T-helper 2 cell treated with Interferon-gamma antibody and Interleukin-4, amounts not matched to agents 5 μg/mL and 100 μg/mL, for 36 hours (primary cell): ENCODE measurements at places on chromosomes 13 and 19.

DNA sequence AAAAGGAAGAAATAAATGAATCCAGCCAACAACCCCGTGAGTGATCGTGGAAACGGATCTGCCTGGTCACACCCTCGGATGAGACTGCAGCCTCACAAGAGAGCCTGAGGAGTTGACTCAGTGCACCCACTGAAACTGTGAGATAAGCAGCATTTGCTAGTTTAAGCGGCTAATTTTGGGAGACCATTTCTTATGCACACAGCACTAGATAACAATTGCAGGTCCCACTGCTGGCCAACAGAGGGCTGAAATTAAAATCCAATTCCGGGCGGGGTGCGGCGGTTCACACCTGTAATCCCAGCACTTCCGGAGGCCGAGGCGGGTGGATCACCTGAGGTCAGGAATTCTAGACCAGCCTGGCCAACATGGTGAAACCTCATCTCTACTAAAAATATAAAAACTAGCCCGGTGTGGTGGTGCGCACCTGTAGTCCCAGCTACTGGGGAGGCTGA, 3.6 kb downstream of the UQCR11 start:
- no peak for DNase-seq

DNA sequence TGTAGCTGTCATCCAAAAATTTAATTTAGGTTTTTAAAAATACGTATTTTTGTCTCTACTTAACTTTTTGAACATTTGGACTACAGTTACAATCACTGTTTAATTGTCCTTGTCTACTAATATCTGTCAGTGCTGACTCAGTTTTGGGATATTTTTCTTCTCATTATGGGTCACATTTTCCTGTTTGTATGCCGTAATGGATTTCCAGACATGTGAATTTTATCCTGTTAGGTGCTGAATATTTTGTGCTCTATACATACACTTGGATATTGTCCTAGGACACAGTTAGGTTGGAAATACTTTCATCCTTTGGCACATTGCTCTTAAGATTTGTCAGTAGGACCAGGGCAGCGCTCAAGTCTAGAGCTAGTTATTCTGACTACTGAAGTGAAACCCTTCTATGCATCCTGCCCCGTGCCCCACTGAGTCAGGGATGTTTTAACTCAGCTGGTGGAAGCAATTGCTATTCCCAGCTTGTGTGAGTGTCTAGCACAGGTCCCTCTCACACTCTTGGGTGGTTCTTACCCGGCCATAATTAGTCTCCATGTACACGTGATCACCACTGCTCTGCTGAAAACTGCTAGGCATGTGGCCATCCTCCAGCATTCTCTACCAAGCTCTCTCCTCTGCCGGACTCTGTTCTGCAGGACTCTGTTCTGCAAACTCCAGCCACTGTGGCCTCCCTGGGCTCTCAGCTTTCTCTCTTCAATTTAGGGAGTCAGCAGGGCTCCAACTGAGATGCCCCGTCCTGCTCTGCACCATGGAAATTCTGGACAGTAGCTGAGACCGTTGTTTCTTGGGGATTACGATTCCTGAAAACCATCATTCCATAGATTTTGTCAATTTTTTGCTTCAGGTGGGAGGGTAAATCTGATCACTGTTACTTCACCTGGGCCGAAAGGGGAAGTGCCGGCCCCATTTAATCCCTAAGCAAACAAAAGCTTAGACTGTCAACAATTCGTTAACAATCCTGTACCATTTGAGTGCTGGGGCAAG, 11.1 kb downstream of the PROZ start:
- no peak for DNase-seq

DNA sequence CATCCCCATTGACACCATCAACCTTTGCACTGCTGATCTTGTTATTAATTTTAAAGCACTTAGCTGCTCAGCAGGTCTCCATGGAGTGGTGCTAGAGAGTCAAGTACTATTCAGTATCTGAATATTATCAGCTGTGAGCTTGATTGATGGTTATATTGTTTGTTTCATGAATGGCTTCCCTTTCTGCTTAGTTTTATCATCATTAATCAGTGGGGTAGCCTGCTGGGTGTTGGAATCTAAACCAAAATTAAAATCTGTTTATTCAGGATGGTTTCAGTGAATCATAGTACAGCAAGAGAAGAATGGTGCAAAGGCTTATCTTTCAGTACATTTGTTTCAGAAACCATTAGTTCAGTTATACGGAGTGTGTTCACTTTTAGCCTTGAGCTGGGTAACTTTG, 42.5 kb upstream of the SCEL start:
- no peak for DNase-seq

DNA sequence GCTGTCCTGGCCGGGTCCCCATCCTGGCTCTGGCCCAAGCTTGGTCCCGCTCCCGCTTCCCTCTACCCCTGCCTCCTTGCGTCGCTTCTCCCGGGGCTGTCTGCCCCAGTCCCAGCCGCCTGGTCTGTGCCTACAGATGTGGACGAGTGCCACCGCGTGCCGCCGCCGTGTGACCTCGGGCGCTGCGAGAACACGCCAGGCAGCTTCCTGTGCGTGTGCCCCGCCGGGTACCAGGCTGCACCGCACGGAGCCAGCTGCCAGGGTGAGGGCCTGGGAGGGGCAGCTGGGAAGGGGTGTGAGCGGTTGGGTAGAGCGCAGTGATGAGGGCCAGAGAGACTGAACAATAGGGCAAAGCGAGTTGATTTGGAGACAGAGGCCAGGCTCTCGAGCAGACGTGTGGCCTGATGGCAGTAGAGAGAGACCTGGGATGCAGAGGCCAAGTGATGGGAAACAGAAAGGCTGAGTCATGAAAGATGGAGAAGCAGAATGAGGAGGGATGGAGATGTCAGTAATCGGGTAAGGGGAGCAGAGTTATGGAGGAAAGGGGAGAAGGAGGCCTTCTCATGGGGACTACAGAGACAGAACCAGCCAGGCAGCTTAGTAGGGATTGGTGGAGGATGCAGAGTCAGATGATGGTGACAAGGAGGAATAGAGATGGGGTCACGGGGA, 9.4 kb downstream of the LTBP4 start:
- DNase-seq, result peak; percentile 52

GRCh38 chr19:14915116-14915515, 26.2 kb upstream of the OR7C2 start:
- DNase-seq, result no peak

DNA sequence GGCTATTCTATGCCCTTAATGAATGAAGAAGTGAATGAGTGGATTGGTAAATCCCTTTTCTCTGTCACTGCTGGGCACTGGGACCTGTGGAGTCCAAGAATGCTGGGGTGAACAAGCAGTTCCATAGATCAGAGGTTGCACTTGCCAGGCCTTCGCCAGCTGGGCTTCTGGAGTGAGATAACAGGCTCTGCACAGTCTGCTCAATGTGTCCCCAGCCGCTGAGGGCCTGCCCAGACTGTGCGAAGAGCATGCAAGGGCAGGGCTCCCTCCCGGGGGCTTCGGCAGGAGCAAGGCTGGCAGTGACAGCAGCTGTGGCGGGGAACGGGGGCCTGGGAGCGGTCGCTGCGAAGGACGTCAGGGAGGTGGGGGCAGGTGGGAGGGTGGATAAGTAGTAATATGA, 51.3 kb downstream of the ZNF536 start:
- DNase-seq, result no peak

DNA sequence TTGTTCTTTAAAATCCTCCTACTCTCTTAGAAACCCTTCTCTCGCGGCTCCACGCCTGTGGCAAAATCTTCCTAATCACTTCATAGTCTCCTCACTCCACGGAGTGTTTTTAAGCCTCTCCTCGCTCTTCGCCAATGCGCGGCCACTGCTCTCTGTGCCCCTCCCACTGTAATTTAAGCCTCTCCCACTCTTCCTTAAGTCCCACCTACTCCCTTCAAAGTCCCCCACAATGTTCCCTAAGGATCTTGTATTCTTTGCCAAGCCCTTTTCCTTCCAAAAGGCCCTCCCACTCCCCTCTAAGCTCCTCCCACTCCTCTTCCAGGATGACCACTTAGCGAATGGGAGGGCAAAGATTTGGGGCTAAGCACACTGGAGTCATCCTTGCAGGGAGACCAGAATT, 1.3 kb downstream of the FIZ1 start:
- DNase-seq, result no peak

- no peak for DNase-seq
Measured at GRCh38 chr19:1818549-1819195, 6.6 kb upstream of the ATP8B3 start.
